ENCODE measurements at places on chromosomes 11 and 22.

DNA sequence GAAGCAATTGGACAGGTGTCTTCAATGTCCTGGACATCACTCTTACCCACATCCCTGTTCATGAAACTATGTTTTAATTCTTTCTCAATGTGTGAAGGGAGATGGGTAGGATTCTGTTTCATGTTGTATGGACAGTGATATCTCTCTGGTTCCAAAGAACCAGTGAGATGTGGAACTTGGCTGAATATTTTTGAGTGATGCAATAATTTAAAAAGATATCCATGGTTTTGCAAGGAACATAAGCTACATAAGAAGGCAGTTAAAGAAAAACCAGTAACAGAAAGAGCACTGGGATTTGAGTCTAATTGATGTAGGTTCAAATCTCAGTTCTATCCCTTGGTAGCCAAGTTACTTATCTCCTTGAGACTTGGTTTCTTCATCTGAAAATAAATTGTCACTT lies 7.7 kb upstream of the ELF5 start:
- DNase-seq, result no peak

GRCh38 chr11:2328021-2328420 lies 26.2 kb downstream of the TSPAN32 start:
- no peak for DNase-seq

GRCh38 chr11:72519220-72519881 lies 85.0 kb upstream of the CLPB start:
- DNase-seq, result no peak

DNA sequence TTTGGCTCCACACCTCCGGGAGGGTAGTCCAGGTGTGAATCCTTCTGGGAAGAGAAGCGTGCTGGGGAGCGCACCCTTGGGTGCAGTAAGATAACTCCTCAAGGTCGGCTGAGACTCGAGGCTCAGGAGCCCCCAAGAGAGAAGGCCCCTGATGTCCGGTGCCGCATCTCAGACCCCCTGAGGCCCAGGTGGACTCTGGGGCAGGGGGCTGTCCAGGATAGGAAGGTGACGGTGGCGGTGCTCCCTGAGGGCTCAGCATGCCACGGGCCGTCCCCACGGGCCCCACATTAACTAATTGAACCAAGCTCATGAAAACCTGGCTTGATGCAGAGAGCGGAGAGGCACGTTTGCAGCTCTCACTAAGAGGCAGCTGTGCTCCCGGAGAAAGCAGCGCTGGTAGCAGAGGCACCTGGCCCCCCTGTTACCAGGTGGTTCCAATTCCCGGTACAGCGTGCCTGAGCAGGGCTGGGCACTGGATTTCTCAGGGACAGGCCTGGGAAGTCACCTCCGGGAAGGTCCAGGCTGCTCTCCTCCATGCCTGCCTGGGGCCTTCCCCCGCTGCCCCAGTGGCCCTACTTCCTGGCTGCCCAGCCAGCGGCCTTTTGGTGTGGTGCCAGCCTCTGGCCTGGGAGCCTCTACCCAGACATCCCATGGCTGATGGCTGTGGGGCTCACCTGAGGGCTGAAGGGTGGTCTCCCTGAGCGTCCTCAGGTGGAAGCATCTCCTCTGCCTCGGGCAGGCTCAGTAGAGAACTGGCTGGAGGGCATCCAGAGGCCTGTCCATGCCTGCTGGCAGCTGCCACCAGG lies 1.1 kb downstream of the KCNQ1 start:
- DNase-seq, result no peak

DNA sequence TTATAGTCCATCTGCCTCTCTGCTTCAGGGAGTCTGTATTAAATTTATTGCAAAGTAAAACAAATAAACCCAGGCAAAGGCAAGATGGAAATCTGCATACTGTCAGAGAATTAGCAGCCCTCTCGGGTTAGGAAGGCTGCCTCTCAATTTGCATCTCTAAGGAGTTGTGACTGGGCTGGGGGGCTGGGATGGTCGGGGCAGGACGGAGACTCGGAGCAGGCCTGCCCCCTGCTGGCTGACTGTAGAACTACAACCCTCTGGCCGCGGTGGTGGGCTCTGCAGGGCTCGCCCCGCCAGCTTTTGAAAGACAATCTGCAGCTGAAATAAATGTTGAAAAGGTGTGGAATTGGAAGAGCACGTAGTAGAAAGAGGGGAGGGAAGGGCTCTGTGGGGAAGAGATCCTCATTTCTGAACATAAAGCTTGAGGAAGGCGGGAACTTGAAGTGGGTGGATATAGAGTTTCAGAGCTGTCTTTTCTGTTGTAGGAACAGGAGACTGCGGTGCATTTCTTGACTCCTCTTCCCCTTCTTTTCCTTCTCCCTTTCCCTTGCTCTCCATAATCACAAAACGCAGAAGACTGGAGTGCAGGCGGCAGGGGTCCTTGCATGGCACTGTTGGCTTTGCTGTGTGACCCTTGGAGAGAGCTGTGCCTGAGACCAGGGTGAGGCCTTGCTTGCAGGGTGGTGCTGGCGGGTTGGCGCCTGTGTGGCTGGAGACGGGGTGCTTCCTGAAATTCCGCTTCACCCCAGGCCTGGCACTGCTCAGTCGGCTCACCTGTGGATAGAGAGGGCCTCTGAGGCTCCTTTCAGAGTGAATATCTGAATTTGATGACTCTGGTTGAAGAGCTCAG lies 22.6 kb upstream of the PKNOX2 start:
- DNase-seq, result peak; percentile 56

DNA sequence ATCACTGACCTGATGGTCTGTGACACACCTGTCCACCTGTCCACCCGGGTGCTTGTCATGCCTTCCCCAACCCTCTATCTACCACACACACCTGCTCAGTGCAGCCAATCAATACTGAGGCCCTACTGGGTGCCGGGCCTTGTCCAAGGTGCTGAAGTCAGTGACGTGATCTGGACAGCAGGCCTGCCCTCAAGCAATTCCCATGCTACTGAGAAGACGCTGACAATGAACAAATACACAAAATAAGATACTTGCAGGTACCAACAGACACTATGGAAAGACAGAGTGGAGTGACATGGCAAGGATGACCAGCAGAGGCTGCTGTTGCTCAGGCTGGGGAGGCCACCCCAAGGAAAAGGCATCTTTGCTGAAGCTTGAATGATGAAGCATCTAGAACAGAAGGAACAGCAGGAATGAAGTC lies 21.2 kb downstream of the PLAAT3 start:
- DNase-seq, result no peak

DNA sequence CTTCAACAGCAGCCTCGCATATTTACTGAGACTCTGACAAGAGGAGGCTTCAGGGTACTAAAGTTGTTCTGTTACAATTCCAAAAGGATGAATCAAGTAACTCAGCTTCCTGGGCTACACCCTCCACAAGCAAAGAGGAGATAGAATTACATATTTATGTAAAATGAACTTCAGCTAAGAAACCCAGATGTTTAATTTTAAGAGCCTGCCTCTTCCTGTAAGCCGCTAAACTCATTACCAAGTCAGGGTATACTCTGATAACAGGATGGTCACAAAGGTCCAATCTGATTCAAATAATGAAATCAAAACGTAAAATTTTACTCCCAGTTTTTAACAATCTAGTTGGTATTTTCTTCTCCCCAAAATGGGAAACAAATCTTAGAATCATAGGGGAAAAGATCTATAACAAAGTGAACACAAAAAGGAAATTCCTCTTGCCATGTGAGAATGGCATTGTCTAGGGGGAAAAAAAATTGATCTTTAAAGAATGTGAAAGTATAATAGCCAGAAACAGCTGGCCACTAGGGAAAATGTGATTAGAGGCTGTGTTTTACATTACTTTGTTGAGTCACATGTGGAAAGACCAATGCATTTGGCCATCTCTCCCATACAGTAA lies 30.9 kb downstream of the CHEK2 start:
- no peak for DNase-seq

DNA sequence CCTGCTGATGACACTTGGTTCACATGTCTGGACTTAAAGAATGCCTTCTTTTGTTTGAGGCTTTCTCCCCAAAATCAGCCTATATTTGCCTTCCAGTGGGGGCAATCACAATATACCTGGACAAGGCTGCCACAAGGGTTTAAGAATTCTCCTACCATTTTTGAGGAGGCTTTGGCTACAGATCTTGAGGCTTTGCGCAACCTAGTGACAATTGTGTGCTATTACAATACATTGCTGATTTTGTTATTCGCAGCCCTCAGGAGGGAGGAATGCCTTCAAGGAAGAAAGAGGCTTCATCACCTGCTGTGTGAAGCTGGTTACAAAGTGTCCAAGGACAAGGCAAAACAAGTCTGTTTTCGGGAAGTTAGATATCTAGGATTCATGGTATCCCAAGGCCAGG lies 50.8 kb upstream of the OR4C15 start:
- no peak for DNase-seq

DNA sequence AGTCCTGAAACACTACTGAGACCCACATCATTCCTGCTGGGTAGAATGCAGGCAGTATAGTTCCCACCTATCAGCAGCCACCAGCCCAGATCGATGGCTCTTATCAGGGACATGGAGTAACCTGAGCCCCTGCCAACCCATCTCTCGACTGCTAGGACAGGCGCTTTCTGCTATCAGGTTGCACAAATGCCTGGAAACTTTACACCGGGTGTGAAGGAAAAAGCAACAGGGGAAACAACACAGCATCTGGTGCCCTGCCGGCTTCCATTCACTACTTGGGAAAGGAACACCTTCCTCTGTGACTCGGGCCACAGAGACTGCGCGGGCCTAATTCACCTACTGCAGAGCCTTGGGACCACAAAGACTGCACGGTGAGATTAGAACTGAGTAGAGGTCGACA lies 18.5 kb downstream of the RBFOX2 start:
- no peak for DNase-seq

DNA sequence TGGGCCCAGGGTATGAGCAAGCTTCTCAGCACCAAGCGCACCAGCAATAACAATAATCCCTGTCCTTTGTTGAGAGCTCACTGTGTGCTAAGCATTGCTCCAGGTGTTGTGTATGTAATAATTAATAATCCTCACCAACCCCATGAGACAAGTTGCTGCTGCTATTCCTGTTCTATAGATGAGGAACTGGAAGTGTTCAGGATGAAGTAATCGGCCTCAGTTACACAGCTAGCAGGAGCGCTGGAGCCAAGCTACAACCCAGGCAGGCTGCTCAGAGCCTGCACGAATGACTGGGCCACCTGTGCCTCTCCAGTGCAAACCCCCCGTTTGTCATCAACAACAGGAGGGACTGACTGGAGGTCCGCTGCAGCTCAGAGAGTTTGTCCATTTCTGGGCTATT lies 35.2 kb upstream of the CECR2 start:
- no peak for DNase-seq

GRCh38 chr11:7645206-7645605 lies 28.1 kb downstream of the CYB5R2 start:
- DNase-seq, result no peak

DNA sequence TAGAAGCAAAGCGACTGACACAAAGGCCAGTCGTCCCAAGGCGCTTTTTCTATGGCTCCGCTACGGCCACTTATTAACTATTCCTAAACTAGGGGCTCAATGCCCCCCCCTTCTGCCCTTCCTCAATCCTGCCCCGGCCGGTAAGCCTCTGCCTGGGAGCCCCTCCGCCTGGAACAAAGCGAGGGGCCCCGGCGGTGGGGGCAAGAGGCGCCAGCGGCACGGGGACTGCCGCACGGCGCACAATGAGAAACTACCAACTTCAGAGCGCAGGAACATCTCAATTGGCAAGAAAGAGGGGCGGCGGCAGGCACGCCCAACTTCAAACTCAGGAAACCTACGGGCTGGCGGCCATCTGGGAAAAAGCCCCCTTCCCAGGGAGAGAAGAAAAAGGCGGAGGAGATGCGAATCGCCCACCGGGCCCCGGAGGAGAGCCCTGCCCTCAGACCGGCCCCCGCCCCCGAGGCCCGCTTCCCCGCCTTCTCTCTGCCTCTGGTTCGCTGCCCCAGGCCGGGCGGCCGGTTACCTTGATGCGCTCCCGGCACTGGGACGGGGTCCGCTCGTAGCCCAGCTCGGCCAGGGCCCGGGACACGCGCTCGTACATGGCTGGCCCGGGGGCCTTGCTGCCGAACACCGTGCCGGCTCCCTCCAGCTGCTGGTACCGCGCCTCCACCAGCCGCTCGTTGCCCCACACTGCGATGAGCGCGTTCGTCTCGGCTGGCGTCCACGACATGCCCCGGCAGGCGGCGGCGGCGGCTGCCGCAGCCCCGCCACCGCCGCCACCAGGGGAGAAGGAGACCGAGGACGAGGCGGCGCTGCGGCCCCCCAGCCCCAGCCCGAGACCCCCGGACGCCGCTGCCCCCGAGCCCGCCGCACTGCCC lies 619 bp downstream of the MSANTD2 start:
- DNase-seq, result peak; percentile 22

DNA sequence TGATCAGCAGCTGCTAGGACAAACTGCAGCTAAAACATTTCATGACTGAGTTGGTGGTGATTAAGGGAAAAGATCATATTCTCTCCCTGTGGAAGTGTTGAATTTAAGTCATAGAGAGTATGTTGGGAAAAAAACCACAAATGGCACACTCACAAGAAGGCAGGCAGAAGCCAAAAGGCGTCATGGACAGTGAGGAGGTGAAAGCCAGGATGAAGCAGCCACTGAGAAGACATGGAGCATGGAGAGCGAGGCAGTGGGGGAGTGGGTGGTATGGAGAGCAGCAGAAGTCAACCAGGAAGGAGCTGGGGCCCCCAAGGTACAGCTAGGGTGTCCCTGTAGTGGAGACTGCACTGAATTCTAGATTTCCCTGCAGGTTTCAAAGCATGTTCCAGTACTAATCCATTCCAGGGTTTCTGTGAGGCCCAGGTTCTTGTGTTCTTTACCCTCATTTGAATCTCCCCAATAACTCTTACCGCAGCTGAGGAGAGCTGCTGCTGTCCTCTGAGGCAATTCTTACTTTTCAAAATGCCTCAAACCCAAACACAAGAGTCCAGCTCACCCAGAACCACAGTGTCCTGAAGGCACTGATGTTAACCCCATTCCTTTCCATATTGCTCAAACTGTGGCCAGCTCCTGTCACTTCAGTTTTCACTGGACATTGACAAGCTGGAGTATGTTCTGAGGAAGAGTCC lies 191.8 kb upstream of the E2F8 start:
- no peak for DNase-seq

GRCh38 chr22:24190596-24191208 lies 9.4 kb downstream of the SUSD2 start:
- DNase-seq, result no peak

GRCh38 chr11:78425399-78426070 lies 7.9 kb upstream of the GAB2 start:
- DNase-seq, result no peak

- DNase-seq, result no peak
Measured at GRCh38 chr22:36853407-36854099, 7.3 kb upstream of the NCF4 start.

DNA sequence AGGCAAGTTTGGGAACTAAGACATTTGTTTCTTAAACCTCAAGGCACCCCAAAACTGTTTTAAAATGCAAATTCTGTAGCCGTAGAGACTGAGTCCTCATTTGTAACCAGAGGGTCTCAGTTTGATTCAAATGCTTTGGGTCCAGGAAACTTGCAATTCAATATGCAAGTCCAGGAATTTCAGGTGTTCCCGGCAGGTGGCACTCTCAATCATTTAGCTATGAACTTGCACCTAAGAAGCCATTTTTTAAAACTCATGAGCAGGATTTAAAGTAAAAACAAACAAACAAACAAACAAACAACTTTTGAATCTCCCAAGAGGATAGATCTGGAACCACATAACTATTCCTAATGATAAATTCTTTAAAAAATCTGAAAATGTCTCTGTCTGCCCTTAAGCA lies 8.7 kb upstream of the ABTB2 start:
- DNase-seq, result no peak
